Activated naive CD4-positive, alpha-beta T cell (primary cell): ENCODE measurements at places on chromosomes 2 and 18.

DNA sequence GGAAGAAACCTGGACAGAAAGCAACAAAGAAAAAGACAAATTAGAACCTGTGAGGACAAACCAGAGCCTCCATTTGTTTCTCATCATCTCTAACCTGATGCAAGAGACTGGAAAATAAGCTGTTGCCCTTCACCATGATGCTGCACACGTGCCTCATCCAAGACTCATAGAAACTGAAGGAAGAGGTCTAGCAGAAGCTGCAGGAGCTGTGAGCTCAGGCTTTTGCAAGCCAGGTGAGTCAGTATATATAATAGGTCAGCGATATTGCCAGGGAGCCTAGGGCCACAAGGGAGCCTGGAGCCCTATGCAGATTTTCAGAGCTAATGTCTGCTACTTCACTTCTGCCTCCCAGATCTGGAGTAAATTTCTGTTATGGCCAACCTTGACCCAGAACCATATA is 163.1 kb downstream of the LNPK start:
- no peak for DNase-seq

- no peak for DNase-seq
Observed at GRCh38 chr2:45001869-45002385, 7.3 kb downstream of the SIX2 start.

DNA sequence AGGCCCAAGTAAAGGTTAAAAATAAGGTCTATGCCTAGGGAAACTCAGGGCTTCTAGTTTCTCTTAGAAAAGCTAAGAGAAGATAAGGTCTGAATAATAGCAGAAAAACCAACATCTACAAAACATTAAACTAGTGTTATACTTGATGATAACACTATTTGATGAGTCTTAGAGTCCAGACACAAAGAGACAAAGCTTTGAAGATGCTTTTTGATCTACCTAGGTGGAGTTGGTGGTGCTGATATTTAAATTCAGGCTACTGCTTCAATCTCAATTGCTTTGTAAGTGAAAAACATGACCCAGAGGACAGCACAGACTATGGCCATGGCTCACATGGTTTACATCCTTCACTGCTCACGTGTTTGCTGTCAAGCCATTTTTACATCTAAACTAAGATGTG is 11.7 kb upstream of the MFF start:
- no peak for DNase-seq

DNA sequence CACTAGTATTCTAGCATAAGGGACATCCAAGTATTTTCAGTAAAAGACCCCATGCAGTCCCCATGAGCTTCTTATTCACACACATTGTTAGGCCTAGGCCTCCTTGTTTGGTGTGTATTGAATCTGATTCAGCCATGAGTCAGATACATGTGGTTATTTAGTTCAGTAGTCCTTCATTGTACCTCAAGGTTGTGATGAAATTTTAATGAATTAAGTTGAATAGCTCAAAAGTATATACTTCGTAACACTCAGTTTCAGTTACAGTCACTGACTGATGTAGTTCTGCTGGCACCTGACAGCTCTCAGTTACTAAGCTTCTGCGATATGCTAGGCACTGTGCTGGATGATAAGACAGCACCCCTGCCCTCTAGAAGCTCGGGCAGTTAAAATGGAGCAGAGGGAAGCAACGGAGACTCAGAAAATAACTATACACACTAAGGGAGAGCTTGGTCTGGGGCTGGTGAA is 86.4 kb downstream of the XRCC5 start:
- no peak for DNase-seq

- DNase-seq: no peak
Observed at GRCh38 chr2:219522111-219523030, 8.1 kb downstream of the ASIC4 start.

DNA sequence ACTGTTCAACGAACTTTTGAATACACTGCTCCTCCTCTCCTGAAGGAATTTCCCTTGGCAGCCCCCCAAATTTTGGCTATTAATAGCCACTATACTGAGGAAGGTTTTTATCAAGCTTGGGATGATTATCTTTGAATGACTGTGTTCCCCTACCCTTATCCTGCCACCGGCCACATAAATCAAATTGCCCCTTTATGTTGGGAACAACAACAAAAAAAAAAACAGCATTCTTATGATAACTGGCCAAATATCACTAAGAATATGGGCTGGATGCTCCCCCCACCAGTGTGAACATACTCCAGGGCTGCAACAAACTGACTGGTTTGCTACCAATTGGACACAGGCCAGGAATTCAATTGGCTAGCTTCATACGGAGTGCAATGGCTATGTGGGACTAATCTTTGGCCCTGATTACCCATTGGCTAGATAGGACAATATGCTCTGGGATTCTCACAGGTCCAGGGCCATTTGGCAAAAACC is 20.6 kb downstream of the DUSP11 start:
- DNase-seq: no peak

GRCh38 chr2:134296301-134296700 is 42.4 kb downstream of the MGAT5 start:
- no peak for DNase-seq

- no peak for DNase-seq
Observed at GRCh38 chr2:48398285-48399002, 131.5 kb upstream of the STON1 start.

DNA sequence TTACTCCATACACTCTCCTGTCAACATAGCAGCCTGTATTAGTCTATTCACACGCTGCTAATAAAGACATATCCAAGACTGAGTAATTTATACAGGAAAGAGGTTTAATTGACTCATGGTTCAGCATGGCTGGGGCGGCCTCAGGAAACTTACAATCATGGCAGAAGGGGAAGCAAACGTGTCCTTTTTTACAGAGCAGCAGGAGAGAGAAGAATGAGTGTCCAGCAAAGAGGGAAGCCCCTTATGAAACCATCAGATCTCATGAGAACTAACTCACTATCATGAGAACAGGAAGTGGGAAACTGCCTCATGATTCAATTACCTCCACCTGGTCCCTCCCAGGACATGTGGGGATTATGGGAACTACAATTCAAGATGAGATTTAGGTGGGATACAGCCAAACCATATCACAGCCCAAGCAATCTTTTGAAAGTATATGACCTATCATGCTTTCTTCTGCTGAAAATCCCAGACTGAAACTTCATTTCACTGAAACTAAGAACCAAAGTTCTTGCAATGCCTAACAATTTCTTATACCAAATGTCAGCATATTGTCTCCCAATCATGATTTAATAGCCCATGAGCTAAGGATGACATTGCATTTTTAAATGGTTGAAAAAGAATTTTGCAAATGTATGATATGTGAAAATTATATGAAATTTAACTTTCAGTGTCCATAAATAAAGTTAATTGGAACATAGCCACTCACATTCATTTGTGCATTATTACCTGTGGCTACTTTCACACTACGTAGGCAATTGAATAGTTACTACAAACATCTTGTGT is 686.8 kb upstream of the ZEB2 start:
- DNase-seq: no peak

DNA sequence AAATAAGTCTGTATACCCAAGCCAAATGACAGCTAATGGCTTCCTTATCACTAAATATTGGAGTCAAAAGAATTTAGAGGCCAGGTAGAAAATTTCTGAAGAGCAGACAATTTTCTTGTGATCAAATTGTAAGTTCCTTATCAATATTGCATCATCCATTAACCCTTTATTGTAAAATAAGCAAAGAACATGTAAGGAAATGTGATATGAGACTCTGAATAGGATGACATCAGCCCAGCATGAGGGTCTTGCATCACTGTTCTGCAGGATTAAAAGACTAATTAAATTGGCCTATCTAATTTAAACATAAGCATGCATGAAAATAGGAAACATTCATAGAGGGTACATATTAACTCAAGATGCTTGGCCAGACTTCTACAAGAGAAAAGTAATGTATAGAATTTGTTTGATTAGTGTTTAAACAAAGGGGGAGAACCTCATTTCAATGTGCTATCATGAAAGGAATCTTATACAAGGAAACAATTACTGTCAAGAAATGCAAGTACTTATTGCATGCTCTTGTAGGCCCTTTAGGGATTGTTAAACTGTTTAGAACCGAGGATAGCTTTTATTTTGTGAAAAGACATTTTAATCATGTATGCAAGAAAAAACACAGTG is 302.9 kb downstream of the PRKCE start:
- DNase-seq: no peak

DNA sequence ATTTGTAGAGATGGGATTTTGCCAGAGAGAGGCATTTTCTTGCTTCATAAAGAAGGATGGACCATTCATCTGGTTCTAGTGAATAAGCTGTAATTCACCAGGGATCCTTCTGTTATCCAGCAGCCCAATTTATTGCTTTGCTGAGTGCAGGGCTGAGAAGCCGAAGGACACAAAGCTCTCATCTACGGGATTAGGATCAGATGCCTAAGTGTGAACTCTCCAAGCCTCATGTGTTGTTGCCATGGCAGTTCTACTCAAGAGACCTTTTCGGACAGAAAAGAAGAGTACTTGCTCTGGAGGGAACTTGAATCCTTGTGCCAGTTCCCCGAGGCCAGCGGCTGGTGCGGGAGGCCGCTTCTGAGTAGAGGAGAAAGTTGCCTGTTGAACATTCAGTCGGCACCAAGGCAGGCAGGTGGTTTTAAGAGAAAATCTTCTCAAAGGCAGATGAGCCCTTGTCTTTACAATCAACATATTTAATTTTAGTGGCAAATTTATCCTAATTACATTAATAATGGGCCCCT is 38.4 kb upstream of the MBP start:
- no peak for DNase-seq

DNA sequence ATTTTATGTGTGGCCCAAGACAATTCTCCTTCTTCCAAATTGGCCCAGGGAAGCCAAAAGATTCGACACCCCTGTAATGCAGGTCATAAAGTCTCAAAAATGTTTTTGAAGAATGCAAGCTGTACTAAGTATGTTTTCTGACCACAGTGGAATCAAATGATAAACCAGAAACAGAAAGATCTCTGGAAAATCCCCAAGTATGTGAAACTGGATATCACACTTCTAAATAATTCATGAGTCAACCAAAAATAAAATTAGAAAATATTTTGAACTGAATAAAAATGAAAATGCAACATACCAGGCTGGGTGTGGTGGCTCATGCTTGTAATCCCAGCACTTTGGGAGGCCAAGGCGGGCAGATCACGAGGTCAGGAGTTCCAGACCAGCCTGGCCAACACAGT is 34.1 kb upstream of the UBE2F start:
- no peak for DNase-seq

- no peak for DNase-seq
Observed at GRCh38 chr2:176156807-176157498, at the start of gene HOXD3. TSS of gene HOXD3 (plus strand) at chr2:176157307. CDS start at chr2:176169115, 11,808 bp downstream.

DNA sequence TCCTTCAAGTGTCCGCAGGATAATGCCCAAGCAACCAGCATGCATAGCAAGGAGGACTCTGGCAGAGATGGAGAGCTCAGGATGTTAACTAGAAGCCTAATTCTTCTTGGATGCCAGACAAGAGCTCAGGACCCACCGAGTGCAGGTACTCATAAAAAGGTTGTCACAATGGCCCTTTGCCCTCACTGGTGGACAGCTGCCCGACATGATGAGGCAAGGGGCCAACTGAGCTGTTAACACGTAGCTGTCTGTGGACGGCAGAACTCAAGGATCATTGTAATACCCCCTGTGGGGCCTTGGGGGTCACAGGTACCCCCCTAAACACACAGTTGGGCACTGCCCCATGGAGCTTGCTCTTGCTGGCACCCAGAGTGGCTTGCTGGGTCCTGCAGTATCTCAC is 393.7 kb downstream of the PIK3C3 start:
- no peak for DNase-seq

GRCh38 chr2:29530281-29530680 is 391.1 kb downstream of the ALK start:
- DNase-seq: no peak

- peak; percentile 11 for DNase-seq
Observed at GRCh38 chr2:30252723-30253701, 21.7 kb downstream of the LBH start.

DNA sequence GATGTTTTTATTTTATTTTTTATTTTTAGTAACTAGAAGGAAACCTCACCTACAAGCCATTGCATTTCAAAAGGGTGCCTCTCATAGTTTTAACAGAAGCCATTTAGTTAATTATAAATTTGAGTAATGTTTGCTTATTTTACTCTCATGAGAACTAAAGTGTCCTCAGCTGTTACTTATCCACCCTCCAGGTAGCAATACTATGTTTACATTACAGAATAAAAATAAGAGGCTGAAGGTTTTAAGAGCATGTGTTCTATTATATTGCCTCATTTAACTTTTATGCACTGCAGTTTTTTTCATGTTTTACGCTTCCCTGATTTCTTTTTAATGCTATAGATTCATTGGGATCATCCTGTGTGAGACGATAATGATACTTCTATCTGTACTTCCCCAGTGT is 235.5 kb downstream of the THSD7B start:
- no peak for DNase-seq

DNA sequence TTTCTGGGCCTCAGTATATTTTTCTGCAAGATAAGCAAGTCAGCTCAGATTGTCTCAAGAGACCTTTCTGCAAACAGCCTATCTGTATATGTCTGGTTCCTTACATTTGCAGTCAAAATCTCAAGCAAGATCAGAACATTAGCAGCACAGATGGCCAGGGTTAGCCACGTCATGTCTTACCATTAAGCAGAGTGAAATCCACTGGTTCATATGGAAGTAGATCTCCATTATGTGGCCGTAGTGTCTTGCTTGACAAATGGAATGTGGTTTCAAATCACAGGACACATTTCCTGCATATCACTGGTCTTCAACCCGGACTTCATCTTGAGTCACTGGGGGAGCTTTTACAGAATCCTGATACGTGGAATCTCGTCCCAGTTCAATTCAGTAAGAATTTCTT is 500.2 kb downstream of the FBXO15 start:
- no peak for DNase-seq

GRCh38 chr2:105397953-105398335 is 907 bp downstream of the FHL2 start:
- DNase-seq: no peak

DNA sequence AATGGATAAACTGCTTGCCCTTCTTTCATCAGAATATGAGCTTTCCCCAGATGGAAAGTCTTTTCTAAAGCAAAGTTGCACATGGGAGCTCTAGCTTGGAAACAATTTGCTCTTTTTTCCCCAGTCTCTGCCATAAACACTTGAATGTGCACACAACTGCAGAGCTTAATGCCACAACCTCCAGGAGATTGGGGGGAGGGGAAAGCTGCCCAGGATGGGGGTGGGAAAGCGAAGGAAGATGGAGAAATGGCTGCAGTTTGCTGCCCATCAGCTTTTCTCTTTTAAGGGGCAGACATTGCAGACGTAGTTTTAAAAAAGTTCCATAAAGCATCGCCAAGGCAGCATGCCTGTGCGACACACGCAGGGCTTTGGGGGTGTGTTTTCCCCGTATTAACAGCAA is 1.5 kb downstream of the ACKR3 start:
- DNase-seq: no peak

- DNase-seq: no peak
Observed at GRCh38 chr2:199602271-199602895, 144.6 kb upstream of the SATB2 start.

DNA sequence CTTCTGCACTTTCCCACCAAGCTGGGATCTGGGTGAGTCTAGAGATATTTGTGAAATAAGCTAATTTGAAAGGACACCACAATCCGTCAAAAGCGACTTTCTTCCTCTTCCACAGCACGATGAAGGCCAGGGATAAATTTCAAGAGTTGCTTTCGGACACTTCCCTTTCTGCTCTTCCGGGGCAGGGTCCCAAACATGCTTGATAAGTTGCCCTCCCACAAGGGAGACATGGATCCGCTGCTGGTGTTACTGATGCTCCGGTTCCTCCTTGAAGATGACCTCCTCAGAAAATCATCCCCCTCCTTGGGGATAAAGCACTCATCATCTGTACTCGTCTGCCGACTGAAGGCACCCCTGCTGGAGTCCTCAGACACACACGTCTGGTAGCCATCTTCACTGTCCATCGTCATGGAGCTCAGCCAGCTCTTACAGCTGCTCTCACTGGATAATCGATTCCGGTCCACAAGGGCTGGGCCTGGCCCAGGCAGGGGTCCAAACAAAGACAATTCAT is 28.2 kb downstream of the CYTIP start:
- no peak for DNase-seq
